Stimulated activated CD8-positive, alpha-beta memory T cell treated with anti-CD3 and anti-CD28 coated beads, Interleukin-2, amount 100 ng/mL, for 1 hour (primary cell): ENCODE measurements at places on chromosomes 12 and 14.

- DNase-seq = no peak
Measured at GRCh38 chr12:126648074-126648473, 1582.8 kb downstream of the AACS start.

DNA sequence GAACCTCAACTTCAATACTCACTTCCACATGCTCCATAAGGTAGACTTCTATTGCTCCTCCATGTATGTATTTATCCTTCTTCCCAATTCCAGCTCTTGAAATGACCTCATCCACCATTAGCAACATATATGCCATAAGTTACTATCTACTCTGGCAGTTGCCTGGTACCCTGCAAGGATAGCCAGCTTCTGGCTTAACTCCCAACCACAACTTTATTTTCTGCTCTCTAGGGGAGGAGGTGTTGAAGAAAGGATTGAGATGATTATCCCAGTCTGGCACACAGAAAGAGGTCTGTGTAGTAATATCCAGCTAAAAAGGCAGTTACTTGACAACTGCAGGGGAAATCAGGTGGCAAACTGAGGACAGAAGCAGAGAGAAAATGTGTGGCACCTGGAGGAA, 71.5 kb upstream of the MDM1 start:
- no peak for DNase-seq

DNA sequence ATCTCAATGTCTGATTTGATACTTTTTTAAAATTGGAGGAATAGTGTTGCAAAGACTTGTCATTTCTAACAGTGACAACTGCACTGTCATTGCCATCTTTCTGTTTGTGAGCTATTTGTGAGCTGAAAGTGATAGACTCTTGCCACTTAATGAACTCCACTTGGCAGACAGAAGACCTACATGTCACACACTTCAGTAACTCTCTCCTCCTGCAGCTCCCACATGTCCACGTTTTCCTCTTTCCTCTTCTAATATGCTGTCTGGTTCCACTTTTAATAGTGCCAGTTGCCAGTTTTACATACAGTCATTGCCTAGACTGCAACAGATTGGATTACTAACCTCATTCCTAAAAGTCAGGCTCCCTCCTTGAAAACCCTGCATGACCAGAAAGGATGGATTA, 121.5 kb downstream of the CAPZA3 start:
- DNase-seq = no peak

DNA sequence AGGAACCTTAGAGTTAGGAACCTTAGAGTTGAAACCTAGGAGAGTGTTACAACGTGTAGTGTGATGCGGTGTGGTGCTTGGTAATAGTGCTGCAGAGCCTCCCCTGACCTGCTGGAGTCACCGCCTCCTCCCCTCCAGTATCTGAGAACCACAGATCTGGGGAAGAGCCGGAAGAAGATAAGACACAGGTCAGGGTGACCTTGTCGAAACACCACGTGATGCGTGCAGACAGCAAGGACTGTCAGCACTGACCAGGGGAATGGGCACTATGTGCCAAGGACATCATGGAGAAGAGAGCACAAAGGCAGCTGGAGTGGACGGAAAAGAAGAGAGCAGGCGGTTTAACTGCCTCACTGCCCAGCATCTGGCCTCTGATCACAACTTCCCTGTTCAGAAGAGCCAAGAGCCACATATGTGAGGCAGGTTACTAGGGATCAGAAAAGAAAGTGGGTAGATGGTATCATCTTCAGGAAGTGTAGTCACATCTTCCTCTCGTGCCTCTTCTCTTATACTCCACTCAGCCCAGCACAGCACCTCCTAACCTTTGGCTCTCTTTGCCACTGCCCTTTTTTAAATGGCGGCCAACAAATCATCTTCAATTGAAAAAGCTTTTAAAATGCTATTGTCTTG, 93.7 kb downstream of the TESC start:
- no peak for DNase-seq

- no peak for DNase-seq
Measured at GRCh38 chr12:95164656-95165055, 52.6 kb downstream of the FGD6 start.

DNA sequence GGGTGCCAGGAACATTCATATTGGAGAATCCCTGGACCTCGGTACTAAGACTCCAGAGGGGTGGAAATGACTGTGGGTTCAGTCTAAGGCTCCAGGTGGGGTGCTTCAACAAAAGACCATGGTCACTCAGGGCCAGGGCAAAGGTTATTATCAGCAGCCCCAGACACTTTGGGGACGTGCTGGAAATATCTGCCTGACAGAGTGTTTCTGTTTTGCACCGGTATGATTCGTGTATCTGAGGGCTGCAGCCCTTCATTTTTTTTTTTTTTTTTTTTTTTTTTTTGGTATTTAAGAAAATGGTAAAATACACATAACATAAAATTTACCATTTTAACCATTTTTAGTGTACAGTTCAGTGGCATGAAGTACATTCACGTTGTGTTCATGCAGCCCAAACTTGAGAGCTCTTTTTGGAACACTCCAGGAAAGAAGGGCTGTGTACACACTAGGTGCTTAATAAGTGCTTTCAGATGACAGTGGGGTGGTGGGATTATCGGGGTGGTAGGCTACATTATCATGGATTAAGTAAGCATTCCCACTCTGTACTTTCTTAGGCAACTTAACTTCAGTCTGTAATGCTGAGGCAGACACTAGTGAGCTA, 120.3 kb downstream of the CHST11 start:
- no peak for DNase-seq

DNA sequence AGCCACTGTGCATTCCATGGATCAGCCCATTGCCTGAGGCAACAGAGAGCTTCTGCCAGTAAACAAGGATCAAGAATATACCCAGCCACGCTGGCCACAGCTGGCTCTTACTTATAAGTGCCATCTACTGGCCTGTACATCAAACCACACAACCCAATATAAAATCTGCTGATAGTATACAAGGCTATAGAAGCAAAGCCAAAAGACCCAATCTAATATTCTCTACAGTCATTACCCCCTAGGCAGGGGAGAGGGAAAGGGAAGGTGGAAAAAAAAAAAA, 4.4 kb upstream of the FAM186B start:
- DNase-seq = no peak

DNA sequence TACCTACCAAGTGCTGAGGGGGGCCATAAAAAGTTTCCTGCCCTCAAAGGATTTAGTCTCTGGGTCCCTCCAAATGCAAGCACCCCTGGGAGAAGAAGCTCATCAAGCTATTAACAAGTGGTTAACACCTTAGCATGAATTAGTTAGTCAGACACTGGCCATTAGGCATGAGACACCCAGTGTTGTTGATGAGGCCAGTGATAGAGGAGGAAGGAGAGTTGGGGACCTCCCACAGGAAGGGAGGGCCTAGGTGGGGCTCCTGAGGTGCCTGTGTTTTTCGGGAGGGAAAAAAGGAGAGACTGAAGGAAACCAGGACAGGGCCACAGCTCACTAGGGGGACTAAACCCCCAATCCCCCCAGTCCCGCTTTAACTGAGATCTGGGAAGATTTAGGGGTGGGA, 4.5 kb upstream of the KRT71 start:
- no peak for DNase-seq

DNA sequence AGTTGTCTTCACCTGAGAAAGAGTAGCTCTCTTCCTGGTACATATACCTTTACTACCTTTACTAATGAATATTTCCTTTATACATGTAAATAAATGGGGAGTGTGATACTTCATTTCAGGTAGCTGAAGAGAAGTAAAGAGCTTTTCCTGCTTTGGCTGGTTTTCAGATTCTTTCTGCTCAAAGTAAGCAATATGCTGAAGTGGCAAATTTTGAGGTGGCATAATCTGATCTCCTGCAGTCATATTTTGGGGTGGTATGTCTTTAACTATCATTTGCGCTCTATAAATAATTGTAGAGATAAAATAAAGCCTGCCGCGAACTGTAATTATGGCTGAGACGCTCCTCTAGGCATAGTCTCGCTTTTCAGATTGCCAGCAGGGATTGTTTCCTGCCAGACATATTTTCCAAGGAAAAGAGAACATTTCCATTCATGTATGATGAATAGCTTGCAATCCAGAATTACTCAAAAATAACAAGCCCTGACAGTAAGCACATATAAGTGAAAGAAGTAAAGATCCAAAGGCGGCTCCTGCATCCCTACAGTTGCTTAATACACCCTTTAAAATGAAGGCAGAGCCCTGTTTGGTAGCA, 200.7 kb downstream of the C12orf50 start:
- no peak for DNase-seq

DNA sequence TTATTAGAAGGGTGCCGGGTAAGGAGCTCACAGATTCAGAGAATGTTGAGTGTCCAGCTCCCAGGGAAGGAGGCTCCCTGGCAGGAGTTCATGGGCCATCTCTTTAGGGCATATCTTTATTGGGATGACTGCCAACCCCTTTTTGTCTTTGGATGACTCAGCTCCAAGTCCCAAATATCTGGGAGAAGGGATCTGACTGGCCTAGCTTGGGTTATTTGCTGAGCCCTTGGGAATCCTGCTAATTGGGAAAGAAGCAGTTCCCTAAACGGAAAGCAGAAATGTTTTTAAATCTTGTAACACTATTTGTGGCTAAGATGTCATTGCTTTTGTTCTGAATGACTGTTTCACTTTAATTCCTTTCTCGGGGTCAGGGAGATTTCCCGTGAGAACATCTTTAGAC, 12.6 kb downstream of the DDX55 start:
- no peak for DNase-seq

GRCh38 chr12:66367015-66367667, 64.8 kb downstream of the HELB start:
- DNase-seq = no peak

DNA sequence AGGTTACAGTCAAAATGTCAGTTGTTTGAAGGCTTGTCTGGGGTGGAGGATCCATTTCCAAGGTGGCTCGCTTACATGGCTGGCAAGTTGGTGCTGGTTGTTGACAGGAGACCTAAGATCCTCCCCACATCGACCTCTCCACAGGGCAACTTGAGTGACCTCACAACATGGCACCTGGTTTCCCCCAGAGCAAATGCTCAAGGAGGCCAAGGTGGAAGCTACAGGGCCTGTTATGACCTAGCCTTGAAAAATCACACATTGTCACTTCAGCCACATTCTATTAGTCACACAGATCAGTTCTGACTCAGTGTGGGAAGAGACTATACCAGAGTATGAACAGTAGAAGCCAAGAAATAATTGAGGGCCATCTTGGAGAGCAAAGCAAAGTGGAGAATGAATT, 11.3 kb upstream of the GNG2 start:
- no peak for DNase-seq

DNA sequence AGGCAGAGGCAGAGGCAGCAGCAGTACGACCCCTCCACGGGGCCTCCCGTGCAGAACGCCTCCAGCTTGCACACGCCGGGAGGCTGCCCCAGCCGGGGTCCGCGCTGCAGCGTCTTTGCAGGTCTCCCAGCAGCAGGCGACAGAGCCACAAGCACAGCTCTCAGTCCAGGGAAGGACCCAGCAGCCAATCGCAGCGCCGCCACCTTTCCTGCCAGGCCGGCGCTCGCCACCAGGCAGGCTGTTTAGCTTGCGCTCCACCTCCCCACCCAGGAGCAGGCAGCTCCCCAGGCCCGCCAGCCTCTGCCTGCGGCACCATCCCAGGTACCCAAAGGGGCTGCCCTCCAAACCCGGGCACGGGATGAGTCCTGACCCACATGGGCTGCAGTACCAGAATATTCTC, 25.2 kb downstream of the DDX51 start:
- no peak for DNase-seq

DNA sequence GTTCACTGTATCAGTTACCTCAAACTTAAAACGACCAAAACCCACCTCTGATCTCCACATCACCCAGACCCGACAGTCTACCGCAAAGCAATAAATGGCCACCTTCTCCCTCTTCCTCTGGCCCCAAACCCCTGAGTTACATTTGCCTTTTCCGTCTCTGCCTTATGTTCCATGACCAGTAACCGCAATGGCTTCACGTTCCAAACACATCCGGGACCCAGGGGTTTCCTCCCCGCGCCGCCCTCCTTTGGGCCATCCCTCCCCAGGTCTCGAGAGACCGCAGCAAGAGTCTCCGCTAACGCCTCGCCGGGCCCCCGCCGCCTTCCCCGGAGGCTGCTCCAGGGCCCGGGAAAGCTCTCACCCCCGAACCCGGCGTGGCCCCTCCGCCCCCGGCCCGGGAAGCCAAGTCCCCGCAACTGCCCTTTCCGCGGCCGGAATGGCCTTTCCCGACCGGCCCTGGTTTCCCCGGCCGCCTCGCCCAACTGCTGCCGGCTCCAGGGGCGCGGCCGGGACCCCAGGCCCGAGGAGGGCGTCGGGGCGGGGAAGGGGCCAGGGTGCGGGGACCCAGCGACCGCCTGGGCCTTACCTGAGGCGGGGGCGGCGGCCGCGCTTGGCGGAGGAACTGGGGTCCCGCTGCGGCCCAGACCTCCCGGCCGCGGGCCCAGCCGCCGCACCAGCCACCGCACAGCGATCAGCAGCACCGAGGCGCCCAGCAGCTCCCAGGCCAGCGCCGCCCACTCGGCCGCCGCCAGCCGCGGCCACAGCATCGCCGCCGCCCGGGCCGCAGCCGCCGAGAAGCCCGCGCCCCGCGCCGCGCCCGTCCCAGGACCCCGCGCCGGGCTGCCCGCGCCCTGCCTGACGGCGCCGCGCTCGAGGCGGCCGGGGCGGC, at the start of gene ANKLE2:
TSS of gene ANKLE2 (minus strand) at position 801 of the 889 bp plus-strand sequence. CDS start at position 767, 34 bp downstream.
- DNase-seq = peak; percentile 42

DNA sequence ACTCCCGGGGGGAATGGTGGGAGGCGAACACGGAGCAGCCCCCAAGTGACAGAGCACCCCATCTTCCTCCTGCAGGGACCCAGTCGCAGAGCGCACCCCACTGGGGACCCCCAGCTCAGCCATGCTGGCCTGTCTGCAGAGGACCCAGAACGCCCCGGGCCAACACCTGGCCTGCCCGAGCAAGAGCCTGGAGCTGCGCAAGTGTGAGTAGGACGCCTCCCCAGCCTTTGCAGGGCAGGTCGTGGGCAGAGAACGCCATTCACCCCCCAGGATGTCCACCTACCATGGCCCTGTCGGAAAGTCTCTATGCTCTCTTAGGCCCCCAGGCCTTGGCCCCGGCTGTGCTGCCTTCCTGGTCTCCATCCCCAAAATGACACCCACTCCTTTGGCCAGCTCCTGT, 30.4 kb downstream of the FAM222A start:
- no peak for DNase-seq

DNA sequence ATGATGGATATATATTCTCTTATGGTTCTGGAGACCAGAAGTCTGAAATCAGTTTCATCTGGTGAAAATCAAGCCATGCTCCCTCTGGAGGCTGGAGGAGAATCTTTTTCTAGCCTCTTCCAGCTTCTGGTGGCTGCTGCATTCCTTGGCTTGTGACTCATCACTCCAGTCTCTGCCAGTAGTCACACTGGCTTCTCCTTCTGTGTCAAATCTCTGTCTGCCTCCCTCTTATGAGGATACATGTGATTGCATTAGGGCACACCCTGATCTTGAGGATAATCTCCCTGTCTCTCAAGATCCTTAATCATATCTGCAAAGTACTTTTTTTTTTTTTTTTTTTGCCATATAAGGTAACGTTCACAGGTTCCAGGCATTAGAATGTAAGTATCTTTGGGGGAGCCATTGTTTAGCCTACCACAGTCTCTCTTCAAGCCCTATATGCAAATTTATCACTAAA, 17.7 kb downstream of the DNAL1 start:
- DNase-seq = no peak
